ENCODE measurements at places on chromosomes 6 and 20.

- DNase-seq: no peak
Observed at GRCh38 chr6:17182961-17183360, 81.1 kb downstream of the STMND1 start.

DNA sequence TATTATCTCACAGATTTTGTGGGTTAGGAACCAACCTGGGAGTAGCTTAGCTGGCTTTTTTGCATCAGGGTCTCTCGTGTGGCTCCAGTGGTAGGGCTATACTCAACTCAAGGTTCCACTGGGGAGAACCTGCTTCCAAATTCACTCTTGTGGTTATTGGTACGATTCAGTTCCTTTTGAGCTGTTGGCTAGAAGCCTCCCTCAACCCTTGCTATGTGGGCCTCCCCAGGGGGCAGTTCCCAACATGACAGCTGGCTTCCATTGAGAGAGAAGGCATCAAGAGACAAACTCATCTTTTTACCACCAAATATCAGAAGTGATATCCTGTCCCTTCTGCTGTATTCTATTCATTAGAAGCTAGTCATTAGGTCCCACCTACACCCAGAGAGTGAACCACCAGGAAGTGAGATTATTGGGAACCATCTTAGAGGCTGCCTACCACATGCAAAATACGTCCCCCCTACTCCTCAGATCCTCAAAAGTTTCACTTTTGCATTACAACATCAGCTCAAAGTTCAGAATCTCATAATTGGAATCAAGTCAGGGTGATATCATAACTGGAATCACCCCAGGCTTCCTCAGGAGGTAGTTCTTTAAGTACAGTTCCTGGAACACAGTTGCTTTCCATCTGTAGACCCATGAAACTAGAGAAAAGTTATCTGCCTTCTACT is 30.9 kb downstream of the MKKS start:
- DNase-seq: no peak

DNA sequence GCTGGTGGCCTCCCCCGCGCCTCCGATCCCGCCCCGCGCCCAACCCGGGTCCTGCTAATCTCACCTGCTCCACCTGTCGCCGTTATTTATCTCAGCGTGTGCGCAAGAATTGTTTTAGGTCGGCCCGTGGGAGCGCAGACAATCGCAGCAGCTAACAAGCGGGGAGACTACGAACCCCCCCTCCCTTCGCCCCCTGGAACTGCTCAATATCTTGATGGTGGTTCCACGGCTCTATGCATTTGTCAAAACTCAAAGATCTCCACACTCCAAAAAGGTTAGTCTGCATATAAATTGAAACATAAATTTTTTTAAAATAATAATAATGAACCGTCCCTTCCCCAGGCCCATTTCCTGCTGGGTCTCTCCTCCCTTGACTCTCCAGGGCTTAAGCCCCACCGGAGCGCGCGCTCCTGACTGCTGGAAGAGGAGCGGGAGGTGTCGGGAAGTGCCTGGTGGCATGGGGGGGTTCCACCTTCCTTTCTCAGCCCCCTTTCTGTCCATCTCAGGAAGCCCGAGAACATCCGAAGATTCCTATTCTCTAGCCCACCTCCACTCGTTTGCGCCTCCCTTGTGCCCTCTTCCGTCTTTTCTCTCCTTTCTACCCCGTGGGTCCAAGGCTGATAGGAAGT is 1.6 kb upstream of the MDGA1 start:
- no peak for DNase-seq

DNA sequence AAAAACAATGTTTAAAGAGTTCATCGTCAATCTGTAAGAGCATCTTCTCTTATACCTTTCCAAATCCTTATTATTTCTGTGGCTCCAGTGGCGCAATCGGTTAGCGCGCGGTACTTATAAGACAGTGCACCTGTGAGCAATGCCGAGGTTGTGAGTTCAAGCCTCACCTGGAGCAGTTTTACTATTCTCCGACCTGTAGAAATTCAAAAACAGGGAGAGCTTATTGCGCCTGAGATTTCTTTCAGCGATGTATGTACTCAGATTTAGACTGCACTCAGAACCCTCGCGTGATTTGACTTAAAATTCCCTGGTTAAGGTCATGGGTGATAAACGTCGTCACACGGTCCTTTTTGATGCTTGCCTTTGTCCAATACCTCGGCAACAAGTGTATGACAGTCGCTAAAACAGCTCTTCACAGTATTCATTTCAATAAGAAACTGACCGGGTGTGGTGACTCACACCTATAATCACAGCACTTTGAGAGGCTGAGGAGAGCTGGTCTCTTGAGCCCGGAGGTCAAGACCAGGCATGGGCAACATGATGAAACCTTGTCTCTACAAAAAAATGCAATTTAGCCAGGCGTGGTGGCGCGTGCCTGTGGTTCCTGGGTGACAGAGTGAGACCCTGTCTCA is 11.9 kb downstream of the GPX5 start:
- no peak for DNase-seq

DNA sequence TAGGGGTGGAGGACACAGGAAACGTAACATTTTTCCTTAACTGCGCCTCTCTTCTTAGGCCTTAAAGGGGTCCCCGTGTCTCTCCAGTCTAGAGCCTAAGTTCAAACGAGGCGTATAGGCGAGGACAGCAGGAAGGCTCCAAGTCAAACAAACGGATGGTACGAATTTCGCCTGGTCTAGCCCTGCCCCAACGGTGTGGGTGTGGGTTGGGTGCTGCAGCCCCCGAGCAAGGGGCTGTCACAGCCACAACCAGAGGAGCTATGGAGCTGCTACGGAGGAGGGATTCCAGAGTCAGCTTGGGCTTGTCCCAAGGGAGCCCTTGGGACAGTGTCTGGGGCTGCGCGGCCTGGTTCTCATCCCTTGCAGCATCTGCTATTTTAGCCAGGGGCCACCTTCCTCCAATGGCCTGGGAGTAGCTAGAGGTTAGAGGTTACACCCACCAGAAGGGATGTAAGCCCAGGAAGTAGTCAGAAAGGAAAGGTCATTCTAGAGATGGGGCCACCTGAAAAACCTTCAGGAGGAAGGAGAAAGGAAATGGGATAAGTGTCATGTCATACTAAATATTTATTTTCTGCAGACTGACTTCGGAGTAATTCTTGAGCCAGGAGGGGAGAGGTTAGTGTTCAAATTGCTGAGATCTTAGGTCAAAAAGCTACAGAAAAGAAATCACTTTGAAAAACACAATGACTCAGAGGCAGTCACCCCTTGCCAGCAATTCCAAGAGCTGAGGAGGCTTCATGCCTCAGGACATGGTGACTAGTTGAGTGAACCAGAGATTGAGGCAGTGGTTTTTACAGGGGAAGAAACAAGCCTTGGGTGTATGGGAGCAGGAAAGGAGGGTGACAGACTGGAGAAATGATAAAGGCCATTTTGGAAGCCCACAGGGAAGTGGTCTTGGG is 21.7 kb downstream of the VPS52 start:
- no peak for DNase-seq

GRCh38 chr6:31657406-31658157 is 1.9 kb downstream of the APOM start:
- no peak for DNase-seq
